ENCODE measurements at places on chromosomes 11 and 22.

- no peak for DNase-seq
Observed at GRCh38 chr11:106679581-106679980, 338.7 kb downstream of the GUCY1A2 start.

- DNase-seq: no peak
Observed at GRCh38 chr11:92739041-92739440, 230.4 kb upstream of the MTNR1B start.

DNA sequence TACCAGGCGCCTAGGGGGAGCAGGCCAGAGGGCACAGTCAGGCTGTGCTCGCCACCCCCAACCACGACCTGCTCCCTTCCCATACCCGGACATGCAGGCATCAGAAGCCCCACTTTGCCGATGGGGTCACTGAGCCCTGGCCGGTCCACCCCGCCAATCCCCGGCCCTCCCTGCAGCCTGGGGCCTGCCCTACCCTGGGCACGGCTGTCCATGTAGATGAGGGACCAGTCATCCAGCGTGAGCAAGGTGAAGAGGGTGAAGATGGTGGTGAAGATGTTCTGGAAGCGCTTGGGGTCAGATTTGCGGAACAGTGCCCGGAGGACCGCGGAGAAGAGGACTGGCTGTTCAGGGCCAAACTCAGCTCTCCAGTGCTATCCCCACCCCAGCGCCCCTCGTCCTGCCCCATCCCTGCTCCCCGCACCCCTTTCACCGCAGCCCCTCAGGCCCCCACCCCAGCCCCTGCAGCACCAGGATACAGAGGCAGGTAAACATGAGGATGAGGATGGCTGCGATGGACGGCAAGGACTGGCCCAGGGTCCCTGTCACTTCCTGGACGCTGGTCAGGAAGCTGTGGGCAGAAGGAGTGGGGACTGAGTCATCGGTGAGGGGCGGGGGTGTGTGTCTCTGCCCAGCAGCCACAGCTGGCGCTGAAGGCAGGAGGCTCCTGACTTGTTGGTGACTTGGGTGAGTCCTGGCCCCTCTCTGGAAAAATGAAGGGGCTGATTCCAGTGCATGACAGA, 5.5 kb downstream of the CATSPER1 start:
- no peak for DNase-seq

- DNase-seq: no peak
Observed at GRCh38 chr22:35021161-35021560, 44.8 kb upstream of the ISX start.

DNA sequence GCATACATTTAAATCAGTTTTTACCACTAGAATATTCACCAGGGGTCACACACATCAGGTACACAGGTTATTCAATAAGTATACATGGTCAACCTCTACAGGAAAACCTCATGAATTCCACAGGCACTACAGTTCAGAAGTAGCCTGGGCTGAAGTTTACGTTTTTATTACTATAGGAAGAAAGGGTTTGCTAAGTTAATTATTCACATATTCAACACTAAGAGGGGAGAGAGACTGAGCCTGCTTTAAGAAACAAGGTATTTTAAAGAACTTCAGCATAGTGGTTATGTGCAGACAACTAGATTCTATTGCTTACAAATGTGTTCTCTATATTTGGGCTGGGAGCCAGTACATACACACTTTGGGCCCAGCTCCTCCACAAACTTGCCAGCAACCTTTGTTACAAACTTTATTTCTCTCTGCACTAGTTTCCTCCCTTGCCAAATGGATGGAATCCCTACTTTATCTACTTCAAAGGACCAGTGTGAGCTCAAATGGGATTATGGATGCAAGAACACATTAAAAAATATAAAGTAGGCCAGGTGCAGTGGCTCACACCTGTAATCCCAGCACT, 31.9 kb downstream of the IL18BP start:
- no peak for DNase-seq

- no peak for DNase-seq
Observed at GRCh38 chr11:118911113-118911879, 14.4 kb downstream of the BCL9L start.

- no peak for DNase-seq
Observed at GRCh38 chr11:57604296-57605027, 7.0 kb downstream of the SERPING1 start.

Data from stimulated activated CD4-positive, alpha-beta T cell treated with anti-CD3 and anti-CD28 coated beads, Interleukin-4, amount 100 ng/mL, for 48 hours (primary cell).